ENCODE measurements at places on chromosomes 1 and 21.

- no peak for DNase-seq
These were observed 590.8 kb upstream of the PRMT6 start for GRCh38 chr1:106465666-106466065.

DNA sequence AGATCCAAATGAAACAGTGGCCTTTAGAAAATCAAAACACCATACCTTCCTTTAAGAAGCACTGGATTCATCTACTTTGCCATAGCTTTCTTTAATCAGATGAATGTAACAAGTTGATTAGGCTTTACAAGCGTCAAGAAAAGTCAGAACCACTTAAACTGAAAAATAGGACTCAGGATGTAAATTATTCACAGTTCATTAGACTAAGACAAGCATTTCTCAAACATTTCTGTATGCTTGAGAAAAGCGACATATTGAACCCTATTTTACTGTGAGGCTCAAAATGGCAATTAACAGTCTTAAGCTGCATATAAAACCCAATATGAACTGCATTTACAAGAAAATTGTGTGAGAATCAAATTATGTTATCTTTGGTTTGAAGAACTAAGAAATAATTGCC lies 256.7 kb upstream of the SNX7 start:
- no peak for DNase-seq

DNA sequence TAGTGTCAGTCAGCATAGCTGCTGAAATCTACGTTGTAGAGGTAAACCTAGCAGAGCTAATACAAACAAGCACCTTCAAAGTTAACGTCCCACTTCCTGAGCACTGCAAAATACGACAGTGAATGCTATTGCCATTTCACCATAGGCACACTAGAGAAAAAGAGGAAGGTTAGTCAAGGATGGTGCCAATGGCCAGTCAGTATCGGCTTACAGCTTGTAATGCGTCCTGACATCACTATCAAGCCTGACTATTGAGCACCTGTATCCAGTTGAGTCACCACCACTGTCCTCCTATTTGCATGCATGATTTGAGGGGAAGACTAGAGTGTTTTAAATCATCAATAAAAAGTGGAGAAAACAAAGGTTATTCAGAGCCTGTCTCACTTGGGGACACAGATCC lies 34.4 kb downstream of the NUCKS1 start:
- no peak for DNase-seq

GRCh38 chr1:12053752-12054548 lies 9.2 kb upstream of the TNFRSF8 start:
- no peak for DNase-seq

DNA sequence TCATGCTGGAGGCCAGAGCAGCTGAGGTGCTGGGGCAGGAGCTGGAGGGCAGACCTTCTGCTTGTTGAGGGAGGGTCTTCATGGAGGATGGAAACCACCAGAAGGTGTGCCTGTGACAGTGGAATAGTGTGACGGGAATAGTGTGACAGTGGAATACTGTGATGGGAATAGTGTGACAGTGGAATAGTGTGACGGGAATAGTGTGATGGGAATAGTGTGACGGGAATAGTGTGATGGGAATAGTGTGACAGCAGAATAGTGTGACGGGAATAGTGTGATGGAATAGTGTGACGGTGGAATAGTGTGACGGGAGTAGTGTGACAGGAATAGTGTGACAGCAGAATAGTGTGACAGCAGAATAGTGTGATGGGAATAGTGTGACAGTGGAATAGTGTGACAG lies 325.1 kb downstream of the HHAT start:
- DNase-seq, result no peak

DNA sequence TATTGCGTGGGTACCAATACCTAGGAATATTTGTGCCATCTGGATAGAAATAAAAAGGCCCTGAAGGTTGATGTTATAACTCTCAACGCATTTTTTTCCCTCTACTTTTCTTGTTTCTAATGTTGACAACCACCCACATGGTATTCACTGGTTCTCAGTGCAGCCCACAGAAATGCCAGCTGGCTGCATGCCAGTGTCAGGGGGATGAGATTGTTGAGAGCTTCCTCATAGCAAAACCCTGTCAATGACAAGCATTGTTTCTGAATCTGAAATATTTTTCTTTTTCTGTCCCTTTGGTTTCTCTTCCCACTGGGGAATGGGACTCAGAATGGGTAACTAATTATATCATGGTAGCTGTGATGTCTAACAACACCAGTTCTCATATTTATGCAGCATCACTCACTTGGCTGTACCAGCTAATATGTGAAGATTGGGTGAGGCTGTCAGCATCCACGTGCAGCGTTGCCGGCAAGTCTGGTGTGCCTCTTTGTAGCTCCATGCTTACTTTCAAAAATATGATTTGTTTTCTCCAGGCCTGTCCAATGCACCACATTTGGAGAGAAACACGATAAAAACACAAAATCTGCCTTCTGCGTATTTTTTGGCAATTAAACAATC lies 284.6 kb downstream of the PTBP2 start:
- DNase-seq, result no peak

Data from suprapubic skin (tissue), 4 donors.